Body of pancreas (tissue), 4 donors: ENCODE measurements at places on chromosomes 12 and 14. TPM values are rescaled to one million over a fixed set of nuclear protein-coding genes. Genes with fewer than 3 reads are reported as not detected.

CLEC6A gene
- total RNA-seq, result not detected

NOS1 gene
- total RNA-seq, result 0.78 TPM

KCNC2 gene
- 0.26 TPM for total RNA-seq

- no peak overlapping the region for H3K4me3 ChIP-seq
- H3K27ac ChIP-seq, result no peak overlapping the region
- H3K4me1 ChIP-seq, result peaks cover 16% of the 10 kb centered on the region
- DNase-seq, result no peak
- H3K36me3 ChIP-seq, result no peaks in the 10 kb centered on the region
- H3K27me3 ChIP-seq, result no peaks in the 10 kb centered on the region
Measured at GRCh38 chr14:23548351-23549318, 2.9 kb downstream of the ZFHX2 start.

GRCh38 chr12:84636801-84637290, 275.8 kb downstream of the SLC6A15 start:
- no peaks in the 10 kb centered on the region for H3K36me3 ChIP-seq
- DNase-seq, result no peak
- H3K27me3 ChIP-seq, result no peaks in the 10 kb centered on the region
- H3K27ac ChIP-seq, result no peak overlapping the region
- no peaks in the 10 kb centered on the region for H3K4me1 ChIP-seq

GRCh38 chr14:56490379-56490778, 89.2 kb upstream of the TMEM260 start:
- H3K27ac ChIP-seq, result no peak overlapping the region
- H3K4me1 ChIP-seq, result peaks cover 5% of the 10 kb centered on the region
- no peaks in the 10 kb centered on the region for H3K36me3 ChIP-seq
- no peak overlapping the region for H3K4me3 ChIP-seq
- no peaks in the 10 kb centered on the region for H3K27me3 ChIP-seq

DNA sequence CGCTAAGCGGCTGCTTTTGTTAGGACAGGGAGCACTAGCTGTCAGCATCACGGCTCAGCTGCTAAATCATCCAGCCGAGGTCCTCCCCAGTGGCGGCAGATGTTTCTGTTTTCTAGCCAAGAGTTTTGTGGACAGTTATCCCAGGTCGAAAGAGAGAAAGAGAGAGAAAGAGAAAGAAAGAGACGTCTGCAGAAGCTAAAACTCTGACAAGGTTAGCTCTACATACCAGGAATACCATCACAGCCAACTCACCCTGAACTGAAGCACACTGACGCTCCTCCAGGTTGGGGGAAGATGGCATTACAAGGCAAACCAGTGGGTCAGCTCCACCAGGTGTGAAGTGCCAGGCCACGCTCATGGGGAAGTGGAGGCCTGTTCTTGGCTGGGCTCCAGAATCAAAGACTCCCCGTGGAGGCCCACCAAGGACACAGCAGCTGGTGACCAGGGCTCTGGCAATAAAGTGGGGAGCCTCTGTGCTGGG, 64.9 kb upstream of the DICER1 start:
- H3K27ac ChIP-seq, result peak overlapping the region; percentile 71
- DNase-seq, result peak; percentile 16
- peaks cover 59% of the 10 kb centered on the region for H3K4me1 ChIP-seq
- H3K36me3 ChIP-seq, result no peaks in the 10 kb centered on the region
- no peak overlapping the region for H3K4me3 ChIP-seq
- no peaks in the 10 kb centered on the region for H3K27me3 ChIP-seq

GRCh38 chr12:79687711-79688260, 3.0 kb downstream of the PAWR start:
- peak overlapping the region; percentile 6 for H3K27ac ChIP-seq
- no peaks in the 10 kb centered on the region for H3K27me3 ChIP-seq
- no peak overlapping the region for H3K4me3 ChIP-seq
